Heart left ventricle (tissue), 16 donors: ENCODE measurements at places on chromosomes 4 and X.
A peak's percentile ranks its signal among the peaks of the same experiment; 100 is the strongest.

GRCh38 chr4:38516190-38516589 is 147.8 kb upstream of the KLF3 start:
- DNase-seq, result no peak

- peak; percentile 81 for DNase-seq
Measured at GRCh38 chr4:8228319-8229250, 29.5 kb downstream of the SH3TC1 start.

- DNase-seq, result no peak
Measured at GRCh38 chrX:117543885-117544284, 572.7 kb downstream of the KLHL13 start.

- no peak for DNase-seq
Measured at GRCh38 chrX:77668391-77669237, 117.4 kb downstream of the ATRX start.

DNA sequence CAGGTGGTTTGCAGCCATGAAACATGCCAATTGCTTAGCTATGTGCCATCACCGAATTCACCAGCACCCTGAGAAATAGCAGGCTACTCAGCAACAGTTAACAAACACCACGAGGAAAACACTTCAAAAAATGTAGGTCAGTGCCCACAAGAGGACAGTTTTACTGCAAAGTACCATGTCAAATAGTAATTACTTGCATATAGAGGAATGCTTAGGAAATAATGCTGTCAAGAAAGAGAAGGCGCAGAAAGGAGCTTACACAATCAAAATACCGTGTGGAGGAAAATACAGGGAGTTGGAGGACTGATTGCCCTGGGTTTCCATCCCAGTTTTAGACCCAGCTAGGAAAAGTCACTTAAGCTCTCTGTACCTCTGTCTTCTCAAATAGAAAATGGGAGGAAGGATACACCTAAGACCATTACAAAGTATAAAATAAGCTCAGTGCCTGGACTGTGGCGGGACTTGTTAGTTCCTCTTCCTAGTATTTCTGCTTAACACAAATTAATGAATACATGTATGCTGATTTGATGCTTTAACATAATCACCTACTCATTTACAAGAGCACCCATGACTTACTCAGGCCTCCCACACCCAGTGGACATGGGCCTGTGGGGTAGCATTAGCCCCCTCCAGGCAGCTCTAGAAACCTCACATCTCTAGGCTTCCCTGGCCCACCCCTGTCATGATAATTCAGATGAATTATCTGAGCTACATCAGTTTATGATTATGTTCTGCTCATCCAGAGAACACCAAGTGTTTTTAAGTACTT is 44.5 kb upstream of the IL21 start:
- DNase-seq, result no peak

GRCh38 chr4:41160012-41160789 is 54.1 kb downstream of the APBB2 start:
- peak; percentile 63 for DNase-seq

DNA sequence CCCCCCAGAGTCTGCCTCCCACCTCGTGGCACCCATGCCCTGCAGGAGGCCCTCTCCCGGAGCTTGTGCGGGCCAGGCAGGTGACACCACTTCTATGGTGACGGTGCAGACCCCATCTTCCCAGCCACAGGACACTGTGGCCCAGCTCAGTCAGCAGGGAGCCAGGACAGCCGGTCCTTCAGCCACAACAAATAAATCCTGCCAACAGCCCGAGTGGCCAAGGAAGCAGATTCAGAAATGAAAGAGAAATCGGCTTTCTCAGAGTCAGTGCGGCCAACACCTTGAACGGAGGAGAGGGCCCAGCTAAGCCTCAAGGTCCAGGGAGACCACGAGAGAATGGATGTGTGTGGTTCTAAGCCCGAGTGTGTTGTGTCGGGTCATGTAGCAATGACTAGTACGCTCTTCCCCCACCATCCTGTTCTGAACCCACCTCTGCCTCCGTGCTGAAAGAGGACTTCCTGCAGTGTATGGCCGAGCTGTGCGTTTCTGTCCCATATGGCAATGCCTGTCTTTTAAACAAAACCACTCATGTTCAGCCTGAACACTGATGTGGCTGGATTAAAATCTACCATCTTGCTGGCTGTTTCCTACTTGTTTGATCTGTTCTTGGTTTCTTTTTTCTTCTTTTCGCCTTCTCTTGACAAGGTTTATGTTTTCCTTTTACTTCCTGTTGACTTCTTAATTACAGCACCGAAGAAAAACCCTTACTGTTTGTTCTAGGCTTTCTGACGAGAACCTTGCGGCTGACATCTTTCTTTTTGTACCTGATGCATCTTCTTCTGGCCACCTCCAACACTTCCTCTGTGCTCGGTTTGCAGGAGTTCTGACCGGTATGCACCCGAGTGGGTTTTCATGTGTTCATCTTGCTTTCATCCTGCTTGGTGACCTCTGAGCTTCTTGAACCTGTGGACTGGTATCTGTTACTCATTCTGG is 53.1 kb downstream of the GAK start:
- DNase-seq, result no peak

- no peak for DNase-seq
Measured at GRCh38 chr4:5970381-5971077, 47.7 kb downstream of the C4orf50 start.
